ENCODE measurements at places on chromosomes 12 and 14. TPM values are rescaled to one million over a fixed set of nuclear protein-coding genes. Genes with fewer than 3 reads are reported as not detected.

- DNase-seq, result no peak
These were observed 23.0 kb upstream of the NCOR2 start for GRCh38 chr12:124590447-124590846.

GRCh38 chr12:51592034-51592705 lies 1.1 kb downstream of the SCN8A start:
- DNase-seq, result no peak

- DNase-seq, result peak; percentile 54
These were observed 34.6 kb downstream of the ATF7 start for GRCh38 chr12:53591301-53592206.

GRCh38 chr12:116127859-116128258 lies 149.6 kb downstream of the MED13L start:
- no peak for DNase-seq

DNA sequence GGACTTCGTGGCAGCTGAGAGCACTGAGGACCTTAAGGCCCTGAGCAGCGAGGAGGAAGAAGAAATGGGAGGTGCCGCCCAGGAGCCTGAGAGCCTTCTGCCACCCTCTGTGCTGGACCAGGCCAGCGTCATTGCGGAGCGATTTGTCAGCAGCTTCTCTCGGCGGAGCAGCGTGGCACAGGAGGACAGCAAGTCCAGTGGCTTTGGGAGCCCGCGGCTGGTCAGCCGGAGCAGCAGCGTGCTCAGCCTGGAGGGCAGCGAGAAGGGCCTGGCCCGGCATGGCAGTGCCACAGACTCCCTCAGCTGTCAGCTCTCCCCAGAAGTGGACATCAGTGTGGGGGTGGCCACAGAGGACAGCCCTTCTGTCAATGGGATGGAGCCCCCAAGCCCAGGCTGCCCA lies 37.0 kb downstream of the PLEKHG3 start:
- DNase-seq, result no peak

GRCh38 chr14:22986508-22987054 lies 4.2 kb upstream of the AJUBA start:
- DNase-seq, result peak; percentile 83

The SLC6A12 gene
- 11.1 TPM for total RNA-seq

The GUCY2C gene
- total RNA-seq, result 0.09 TPM
